ENCODE measurements at places on chromosomes 12 and 14.

GRCh38 chr12:69502345-69503081, 32.3 kb downstream of the FRS2 start:
- no peak for DNase-seq

GRCh38 chr14:57392830-57393229, 2.4 kb downstream of the NAA30 start:
- DNase-seq: no peak

GRCh38 chr12:114684098-114684869, at the start of gene TBX3:
Gene TBX3, minus strand, starts transcription at chr12:114684175. Its CDS starts 975 bp downstream, at chr12:114683200.
- DNase-seq: peak; percentile 73

- DNase-seq: peak; percentile 51
Observed at GRCh38 chr14:105315211-105315721, 718 bp downstream of the PACS2 start.

GRCh38 chr12:110637869-110638441, 24.0 kb downstream of the TCTN1 start:
- DNase-seq: no peak

GRCh38 chr14:89753828-89754412, 200.6 kb downstream of the EFCAB11 start:
- DNase-seq: no peak

DNA sequence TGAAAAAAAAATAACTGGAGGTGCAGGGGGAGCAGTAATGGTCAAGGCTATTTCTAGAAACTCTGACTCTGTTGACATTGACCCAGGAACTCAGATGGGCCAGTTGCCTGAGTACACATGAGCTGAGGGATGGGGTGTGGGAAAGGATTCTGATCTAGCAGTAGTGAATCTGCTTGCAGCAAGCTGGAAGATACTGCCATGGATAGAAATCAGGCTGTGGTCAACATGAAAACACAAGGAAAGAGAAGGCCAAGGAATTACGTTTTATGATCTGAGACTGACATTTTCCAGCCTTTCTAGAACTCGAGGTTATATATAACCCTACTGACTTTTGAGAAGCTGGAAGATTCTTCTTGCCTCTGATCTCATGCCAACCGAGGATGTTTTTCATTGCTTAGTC, 90.0 kb downstream of the ANO6 start:
- DNase-seq: no peak

DNA sequence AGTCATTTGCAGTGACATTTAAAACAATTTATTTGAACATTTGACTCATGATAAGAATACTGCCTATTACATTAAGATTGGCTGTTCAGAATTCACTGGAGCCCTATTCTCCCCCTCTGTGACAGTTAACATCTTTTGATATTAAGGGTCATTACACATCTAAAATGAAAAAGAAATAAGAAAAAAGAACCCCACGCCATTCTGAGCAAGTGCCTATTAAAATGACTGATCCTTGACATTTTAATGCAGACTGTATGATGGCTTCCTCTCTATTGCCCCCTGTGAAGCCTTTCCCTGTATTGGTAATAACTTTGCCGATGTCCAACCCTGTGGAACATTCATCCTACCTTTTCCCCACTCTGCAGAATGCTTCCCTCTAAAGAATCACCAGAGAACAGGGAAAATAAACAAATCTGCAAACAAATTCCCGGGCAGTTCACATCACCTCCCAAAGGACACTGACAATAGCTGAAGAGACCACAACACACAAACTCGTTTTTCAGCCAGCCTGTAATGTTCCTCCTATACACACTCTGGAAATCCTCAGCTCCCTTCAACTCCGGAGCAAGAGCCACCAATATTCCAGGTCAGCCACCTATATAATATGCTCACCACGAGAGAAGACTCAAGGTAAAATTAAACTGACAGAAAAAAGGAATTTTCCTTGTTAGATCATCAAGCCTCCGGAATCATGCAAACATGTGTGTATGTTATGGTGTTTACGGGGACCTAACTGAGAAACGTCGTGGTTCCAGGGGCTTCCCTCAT, 2.1 kb downstream of the NIN start:
- no peak for DNase-seq

DNA sequence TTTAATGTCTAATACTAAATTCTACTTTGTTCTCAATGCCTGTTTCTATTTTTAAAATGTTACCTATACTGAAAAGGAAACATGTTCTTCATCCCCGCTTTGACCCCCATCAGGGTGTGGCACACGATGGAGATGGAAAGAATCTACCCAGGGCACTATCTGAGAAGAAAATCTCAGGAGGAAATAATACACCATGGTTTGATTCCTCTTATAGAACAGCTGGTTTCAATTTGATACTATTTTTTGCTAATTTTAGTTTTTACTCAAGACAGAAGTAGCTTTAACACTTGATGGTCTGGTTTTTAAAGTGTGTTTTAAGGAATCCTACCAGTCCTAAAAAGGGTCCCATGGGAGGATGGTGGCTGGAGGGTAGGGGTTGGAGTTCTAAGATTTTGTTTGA, 56.7 kb downstream of the PPM1H start:
- no peak for DNase-seq

DNA sequence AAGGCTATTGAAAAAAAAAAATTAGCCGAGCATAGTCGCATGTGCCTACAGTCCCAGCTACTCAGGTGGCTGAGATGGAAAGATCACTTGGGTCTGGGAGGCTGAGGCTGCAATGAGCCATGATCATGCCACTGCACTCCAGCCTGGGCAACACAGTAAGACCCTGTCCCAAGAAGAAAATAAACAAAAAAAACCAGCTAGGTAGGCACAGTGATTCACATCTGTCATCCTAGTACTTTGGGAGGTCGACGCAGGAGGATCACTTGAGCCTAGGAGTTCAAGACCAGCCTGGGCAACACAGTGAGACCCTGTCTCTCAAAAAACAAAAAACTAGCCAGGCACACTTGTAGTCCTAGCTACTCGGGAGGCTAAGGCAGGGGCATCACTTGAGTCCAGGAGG, 8.2 kb downstream of the SARNP start:
- DNase-seq: no peak

DNA sequence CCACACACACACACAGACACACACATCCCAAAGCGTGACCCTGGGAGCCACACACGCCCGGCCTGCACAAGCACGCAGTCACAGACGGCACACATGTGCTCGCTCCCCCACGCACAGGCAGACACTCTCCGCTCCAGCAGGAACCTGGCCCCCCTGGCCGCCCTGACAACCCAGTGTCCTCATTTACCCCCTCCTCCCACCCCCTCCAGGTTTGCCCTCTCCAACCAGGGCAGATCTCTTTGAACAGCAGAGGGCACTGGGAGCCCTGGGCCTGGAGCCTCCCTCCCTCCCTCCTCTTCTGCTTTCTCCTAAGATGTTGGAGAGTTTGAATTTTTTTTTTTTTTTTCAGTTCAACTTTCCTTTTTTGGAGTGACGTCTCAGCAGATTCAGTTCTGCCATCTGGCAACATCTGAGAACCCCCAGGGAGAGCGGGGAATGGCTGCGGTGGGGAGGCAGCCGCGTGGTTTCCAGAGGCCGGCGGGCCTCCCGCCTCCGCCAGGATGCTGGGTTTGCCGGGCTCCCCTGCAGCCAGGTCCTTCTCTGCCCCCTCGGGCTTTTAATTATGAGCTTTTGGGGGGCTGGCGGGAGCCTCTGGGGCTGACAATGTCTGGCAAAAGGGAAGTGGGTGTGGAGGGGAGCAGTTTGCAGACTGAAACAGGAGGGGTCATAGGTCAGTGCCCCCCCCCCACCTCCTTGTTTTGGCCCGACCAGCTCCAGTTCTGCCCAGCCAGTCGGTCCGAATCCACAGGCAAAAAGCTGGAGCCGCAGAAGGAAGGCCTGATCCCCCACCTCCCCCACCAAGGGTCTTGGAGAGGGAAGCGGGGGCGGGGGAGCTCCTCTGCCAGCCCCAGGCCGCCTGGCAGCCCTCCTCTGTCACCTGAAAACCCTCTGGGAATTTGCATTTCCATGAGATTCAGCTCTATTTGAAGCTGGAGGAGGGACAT, 1.3 kb upstream of the NCOR2 start:
- peak; percentile 60 for DNase-seq

DNA sequence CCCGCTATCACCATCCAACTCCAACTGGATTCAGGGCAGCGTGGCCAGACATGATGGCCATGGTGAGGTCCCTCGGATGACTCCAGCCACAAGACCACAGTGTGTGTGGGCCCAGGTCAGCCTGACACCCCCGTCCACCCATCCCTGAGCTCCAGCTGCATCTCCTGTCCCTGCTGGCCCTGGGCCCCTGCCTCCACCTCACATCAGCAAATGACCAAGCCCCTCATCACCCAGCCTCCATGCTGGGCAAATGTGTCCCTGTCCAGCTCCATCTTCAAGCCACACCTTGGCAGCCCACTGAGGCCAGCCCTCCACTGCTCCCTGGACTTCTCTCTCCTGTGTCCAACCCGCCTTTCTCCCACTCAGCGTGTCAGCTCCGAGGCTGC, 3.2 kb downstream of the GPR132 start:
- no peak for DNase-seq

GRCh38 chr12:12954878-12955625, 3.1 kb upstream of the GPRC5D start:
- no peak for DNase-seq

- no peak for DNase-seq
Observed at GRCh38 chr12:124173692-124174091, 121.2 kb upstream of the RFLNA start.

GRCh38 chr12:66354291-66354690, 52.0 kb downstream of the HELB start:
- no peak for DNase-seq

GRCh38 chr14:52922059-52922458, 28.8 kb downstream of the FERMT2 start:
- no peak for DNase-seq

DNA sequence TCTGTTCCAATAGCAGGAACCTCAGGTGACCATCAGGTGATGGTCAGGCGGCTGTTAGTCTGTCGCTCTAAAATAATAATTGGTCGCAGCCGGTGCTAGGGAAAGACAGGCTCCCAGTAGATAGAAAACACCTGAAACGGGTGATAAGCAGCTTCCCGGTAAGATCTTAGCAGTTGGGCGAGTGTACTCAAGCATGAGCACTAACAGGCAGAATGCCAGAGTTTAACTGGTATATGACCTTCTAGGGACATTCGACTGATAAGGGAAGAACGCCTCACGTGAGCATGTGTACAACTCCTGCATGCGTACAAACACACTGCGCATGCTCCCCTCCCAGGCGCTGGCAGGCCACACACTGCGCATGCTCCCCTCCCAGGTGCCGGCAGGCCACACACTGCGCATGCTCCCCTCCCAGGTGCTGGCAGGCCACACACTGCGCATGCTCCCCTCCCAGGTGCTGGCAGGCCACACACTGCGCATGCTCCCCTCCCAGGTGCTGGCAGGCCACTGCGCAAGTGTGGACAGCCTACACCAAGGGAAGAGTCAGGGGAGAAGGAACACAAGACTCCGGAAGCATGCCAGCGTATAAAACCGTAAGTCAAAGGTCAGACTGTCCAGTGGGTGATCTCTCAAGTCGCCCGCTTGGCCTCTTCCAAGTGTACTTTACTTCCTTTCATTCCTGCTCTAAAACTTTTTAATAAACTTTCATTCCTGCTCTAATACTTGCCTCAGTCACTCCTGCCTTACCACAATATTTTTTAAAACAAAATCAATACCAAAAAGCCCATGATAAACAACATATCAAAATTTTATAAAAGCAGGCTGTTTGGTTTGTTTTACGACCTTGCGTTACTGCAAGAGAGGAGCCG, 24.5 kb downstream of the GPRC5D start:
- DNase-seq: peak; percentile 31

DNA sequence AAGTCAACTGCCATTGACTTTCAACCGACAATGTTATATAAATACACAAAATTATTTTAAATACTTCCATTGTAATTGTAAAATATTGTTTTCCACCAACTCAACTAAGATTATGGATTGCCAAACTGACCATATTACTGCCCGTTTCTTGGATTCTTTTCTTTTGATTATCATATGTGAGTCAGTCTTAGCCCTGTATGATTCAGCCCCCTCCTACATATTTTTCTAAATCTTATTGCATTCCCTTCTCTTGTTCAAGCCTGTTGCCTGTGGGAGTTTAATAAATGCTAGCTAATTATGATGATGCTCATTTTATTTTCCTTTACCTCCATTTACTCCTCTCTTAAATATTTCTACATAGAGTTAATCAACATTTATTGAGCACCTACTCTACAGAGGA, 6.8 kb downstream of the RASSF9 start:
- DNase-seq: no peak

GRCh38 chr12:126219654-126220279, 1154.5 kb downstream of the AACS start:
- DNase-seq: no peak
